ENCODE measurements at places on chromosomes 7 and 10.
A peak's percentile ranks its signal among the peaks of the same experiment; 100 is the strongest.

- DNase-seq = no peak
Measured at GRCh38 chr10:5666008-5666840, at the start of gene ASB13. Gene ASB13, minus strand, starts transcription at chr10:5666595. Its CDS starts 44 bp downstream, at chr10:5666551.

GRCh38 chr10:124653811-124654651 lies 90.1 kb downstream of the FAM53B start:
- DNase-seq = no peak

DNA sequence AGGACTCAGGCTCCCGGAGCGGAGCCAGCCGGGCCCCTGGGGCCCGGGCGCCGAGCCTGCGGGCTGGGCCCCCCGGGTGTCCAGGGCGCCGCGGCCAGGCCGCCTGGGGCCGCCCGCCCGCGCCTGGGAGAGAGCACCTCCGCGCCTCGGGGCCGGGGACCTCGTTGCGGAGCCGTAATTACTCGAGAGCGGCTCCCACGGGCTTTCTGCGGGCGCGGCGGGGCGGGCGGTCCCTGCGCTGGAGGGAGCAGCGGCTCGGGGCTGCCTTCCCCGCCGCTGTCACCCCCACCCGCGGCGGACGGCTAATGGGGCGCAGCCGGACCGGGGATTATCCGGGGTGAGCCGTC lies 1.5 kb downstream of the GNB2 start:
- DNase-seq = no peak

DNA sequence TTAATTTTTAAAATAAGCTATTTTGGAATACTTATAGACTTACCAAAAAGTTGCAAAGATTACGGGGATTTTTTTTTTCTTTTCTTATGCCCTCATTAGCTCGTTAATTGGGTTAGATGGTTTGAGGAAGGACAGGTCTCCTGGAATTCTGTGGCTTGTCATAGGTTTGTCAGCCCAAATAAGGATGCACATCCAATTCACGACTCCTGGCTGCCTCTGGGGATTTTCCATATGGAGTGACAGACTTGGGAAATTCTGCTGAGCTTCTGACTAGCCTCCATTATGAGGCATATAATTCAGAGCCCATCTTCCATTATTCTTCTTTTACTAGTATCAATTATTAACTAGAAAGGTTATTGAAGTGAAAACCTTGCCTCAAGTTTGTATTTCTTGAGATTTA lies 102.1 kb downstream of the AUTS2 start:
- DNase-seq = no peak

DNA sequence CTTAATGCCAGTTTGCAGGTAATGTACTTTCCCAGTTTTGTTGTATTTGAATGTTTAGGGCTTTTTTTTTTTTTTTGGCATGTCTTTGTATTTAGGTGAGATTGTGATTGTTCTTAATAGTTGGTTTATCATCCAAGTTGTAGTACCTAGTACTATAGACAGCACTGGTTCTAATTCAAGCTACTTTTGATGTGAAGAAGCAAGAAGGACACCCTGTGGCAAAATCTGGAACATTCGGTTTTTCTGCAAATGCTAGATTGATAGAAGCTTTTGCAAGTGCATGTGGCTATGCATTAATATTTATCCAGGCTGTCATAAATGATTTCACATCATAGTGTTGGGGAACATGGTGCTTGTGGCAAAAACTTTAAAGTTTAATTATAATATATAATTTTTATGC lies 248.9 kb downstream of the FOXP2 start:
- no peak for DNase-seq

GRCh38 chr7:109076396-109076972 lies 506.8 kb downstream of the DNAJB9 start:
- DNase-seq = no peak

DNA sequence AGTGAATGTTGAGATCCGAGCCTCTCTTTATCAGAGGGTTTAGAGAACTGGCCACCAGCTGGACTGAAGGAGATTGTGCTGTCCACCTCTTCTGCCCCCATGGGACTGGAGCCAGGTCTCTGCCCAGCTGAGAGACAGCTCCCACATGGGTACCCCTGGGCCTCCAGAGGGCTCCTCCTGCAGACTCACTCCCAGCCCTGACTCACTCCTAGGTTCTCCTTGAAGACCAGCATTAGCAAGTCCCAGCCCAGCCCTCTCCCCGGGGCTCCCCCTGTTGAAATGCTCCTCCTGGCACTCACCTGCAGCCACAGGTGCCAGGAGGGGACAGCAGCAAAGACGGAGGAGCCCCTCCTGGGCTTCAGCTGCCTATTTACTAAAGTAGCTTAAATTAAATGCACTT lies 126.9 kb downstream of the CXCL12 start:
- no peak for DNase-seq

GRCh38 chr10:64261676-64262075 lies 740.5 kb downstream of the REEP3 start:
- DNase-seq = no peak

DNA sequence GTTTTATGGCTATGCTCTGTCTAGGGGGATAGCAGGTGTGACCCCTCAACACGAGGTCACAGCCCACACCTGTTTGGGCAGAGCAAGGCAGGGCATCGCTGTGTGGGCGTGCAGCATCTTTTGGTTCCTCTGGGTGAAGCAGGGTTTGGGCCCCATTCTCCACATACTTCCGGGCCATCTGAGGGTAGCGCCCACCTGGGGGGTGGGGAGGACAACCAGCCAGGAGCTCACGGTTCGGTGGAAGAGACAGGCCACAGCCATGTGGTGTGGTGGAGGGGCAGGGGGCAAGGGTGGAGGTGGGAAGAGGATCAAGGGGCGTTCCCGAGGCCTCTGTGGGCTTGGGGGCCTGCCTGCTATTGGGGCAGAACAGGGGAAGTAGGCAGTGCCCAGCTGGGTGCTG lies 2.4 kb downstream of the SH2B2 start:
- no peak for DNase-seq

GRCh38 chr10:93813507-93814465 lies 56.0 kb downstream of the LGI1 start:
- DNase-seq = no peak

- DNase-seq = peak; percentile 46
Measured at GRCh38 chr7:126700807-126701604, 551.7 kb downstream of the GRM8 start.

- DNase-seq = no peak
Measured at GRCh38 chr10:107264742-107265141, 100.2 kb upstream of the SORCS1 start.

- DNase-seq = no peak
Measured at GRCh38 chr10:113058523-113059370, 108.7 kb downstream of the TCF7L2 start.

GRCh38 chr10:4887501-4887900 lies 61.5 kb downstream of the AKR1E2 start:
- DNase-seq = no peak

GRCh38 chr7:19404912-19405329 lies 259.7 kb upstream of the FERD3L start:
- DNase-seq = no peak

- no peak for DNase-seq
Measured at GRCh38 chr7:23470330-23471105, at the start of gene IGF2BP3. Gene IGF2BP3, minus strand, starts transcription at chr7:23470491. Its CDS starts 381 bp downstream, at chr7:23470110.

DNA sequence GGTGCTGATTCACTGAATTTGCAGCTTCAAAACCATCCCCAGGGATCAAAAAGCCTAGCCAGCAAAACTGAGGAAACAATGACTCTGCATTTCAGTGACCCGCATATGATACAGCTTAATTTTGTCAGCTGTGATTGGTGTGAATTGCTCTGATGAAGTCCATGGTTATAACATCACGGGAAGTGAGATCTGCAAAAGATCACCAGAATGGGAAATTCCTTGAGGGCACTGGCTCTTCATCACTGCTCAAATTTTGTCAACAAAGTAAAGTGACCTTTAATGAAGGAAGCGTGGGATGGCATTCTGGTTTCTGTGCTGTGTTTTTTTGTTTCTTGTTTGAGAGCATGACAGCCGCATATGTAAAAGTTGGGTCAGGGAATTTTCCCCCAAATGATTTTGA lies 745.9 kb downstream of the GATA3 start:
- DNase-seq = no peak

GRCh38 chr7:36887969-36888368 lies 163.7 kb upstream of the AOAH start:
- no peak for DNase-seq

Measured in T-helper 22 cell (primary cell).